ENCODE measurements at places on chromosomes 5 and 9.

- no peak for DNase-seq
Observed at GRCh38 chr9:130020618-130021017, 22.4 kb downstream of the FNBP1 start.

DNA sequence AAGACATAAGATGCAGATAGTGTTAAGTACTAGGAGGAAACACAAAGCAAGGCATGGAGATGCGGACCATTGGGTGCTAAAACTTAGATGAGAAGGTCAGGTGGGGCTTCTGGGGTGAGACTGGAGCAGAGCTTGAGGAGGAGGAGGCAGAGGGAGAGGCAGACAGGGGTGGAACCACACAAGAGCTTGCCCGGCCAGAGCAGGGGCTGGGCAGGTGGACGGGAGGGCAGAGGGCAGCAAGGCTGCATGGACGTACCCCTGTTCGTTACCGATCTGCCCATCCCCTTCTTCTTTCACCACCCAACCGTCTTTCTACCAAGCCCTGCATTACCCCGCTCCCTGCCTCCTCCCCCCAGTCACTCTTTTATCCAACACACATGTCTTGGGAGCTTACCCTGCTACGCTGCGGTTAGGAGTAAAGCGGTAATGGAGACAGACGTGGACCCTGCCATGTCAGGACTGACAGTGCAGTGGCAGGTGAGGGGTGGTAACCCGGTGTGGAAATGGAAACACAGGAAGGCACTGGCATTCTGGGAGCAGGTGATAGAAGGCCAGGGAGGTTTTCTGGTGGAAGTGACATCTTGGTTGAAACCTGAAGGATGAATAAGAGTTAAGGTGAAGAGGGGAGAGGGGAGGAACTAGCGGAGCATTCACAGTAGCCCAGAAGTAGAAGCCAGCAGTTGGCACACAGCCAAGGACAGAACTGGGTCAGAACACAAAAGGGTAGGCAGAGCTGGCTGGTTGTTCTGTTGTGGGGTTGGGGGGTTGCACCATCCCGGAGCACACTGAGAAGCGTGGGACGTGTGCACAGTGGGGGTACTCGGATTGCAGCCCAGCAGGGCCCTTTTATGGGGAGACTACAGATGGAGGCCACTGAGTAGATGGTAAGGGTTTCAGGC, 167.2 kb downstream of the CACNA1B start:
- no peak for DNase-seq

- no peak for DNase-seq
Observed at GRCh38 chr5:57325678-57326397, 152.0 kb downstream of the GPBP1 start.

GRCh38 chr9:20333991-20334390, 288.3 kb downstream of the MLLT3 start:
- peak; percentile 25 for DNase-seq

DNA sequence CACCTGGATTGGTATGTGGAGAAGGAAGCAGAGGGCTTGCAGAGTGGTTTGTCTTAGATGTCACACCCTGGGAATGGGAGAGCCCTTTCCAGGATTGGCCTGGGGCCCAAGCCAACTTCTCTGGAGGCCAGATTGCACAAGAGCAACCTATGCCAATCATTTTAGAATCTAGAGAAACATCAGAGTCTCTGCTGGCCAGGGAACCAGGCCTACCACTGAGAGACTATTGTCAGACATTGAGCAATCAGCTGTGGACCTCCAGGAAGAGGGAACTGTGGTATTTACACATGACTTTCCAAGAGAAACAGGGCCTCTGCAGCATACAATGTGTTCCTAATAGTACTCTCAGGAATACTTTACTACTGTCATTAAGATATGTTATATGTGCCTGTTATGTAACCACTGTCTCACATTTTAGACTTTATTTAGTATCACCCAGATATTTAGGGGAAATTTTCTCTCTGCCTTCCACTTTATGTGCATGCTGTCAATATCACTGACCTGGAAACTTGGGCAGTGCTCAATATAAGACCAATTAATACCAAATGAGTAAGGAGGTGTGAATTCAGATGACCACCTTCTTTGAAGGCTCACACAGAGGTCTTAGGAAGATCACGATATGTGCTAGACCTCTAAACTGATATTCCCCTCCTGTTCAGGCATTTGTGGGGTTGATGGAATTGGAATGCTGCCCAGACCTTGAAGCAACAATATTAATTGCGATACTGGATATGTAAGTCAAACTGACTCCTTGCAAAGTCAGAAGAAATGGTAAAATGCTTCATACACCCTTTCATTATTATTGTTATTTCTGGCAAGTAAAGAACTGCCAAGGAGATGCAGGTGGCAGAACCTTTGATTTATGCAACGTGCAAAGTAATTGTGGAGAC, 20.5 kb upstream of the CCL28 start:
- DNase-seq: peak; percentile 95

DNA sequence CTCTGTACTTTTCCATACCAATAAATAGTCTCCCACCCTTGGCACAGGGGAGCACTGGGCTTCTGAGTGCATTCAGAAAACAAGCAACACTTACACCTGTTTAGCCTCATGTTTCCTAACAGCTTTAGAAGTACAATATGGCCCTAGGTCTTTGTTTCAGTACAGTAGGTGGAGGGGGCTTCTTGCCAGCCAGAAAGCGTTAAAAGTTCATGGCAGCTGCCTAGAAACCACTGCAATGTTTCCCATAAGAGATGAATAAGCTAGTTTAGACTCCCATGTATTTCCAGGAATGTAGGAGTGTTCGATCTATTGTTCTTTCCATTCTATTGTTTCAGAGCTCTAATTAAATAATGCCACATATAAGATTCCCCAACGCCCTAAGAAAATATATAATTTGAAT, 444.8 kb downstream of the ARHGEF28 start:
- DNase-seq: no peak

DNA sequence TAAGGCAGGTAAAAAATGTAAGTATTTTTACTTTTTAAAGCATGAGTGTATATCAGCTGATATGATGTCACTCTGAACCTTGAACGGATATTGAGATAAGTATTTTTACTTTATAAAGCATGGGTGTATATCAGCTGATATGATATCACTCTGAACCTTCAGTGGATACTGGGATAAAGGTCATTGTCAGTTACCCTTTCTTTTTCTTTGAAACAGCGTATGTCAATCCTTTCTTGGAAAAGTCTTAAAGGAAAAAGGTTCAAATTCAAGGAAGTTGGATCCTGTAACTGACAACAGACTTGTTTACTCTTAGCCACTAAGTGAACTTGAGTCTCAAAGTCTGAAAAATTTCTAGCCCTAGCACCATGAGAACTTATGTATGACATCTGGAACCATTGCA, 61.7 kb upstream of the IFNK start:
- peak; percentile 9 for DNase-seq

GRCh38 chr5:9498541-9499497, 47.1 kb downstream of the SEMA5A start:
- DNase-seq: peak; percentile 48

GRCh38 chr9:100284247-100284646, 68.5 kb downstream of the TEX10 start:
- no peak for DNase-seq

GRCh38 chr5:57179262-57180200, 5.7 kb downstream of the GPBP1 start:
- no peak for DNase-seq

GRCh38 chr5:60147791-60148190, 254.3 kb upstream of the PDE4D start:
- DNase-seq: no peak

DNA sequence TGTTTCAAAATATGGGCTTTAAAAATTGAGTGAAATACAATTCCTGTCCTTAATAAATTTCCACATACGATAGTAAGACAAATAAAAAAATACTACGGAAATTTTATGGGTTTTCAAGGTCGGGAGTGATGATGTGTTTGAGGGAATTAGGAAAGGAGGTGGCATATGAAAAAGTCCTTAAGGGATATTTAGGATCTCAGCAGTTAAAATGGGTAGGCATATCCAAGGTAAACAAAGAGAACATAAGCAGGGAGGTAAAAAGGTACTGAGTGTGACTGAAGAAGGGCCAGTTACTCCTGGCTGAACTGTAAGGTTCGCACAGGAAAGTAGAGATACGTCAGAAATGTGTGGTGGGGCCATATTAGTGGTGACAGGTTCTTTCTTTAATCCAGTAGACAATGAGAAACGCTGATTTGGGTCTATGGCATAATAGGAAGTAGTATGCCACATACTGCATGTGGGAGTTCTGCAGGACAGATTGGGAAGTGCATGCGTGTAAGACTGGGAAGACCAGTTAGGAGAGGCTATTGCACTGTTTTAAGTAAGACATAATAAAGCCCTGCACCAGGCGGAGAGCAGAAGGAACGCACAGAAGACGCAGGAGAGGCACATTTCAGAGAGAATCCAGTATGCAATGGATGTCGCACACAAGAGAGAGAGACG, 937 bp upstream of the HMGCR start:
- DNase-seq: peak; percentile 81

- peak; percentile 62 for DNase-seq
Observed at GRCh38 chr9:109910671-109911518, 130.9 kb downstream of the PALM2AKAP2 start.

DNA sequence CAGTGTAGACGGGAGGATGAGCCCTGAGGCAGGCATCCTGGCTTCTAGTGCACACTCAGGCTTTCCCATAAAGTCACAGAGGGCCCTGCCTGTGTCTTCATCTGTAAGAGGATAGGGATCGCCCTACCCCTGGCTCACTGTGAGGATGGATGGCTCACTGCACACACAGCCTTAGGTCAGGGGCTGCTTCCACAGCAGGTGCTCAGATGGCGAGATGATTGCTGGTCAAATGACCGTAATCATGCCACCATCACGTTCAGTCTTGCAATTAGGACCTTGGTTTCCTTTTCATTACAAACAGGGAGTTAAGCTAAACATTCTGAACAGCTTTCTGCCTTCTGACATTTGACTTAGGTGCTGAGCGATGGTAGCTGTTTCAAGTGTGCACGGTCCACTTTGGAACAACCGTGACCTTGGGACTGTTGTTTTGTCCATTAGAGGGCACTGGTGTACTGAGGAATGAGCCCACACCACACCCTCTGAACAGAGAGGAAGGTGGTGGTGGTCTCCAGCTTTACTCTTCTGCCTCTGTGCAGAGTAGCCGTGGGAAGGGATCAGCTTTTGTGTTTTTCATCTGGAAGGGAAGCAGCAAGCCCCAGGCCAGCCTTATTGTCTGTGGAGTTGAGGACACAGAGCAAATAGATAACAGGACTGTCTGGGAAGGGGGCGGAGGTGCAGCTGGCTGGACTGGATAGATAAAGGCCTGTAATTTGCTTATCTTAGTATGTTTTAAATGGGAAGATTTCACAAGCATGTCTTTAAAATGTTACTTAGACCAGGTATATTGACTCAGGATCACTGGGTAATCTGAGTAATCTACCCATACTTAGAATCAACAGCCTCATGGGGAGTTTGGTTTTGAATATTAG, 183.1 kb downstream of the TRIO start:
- DNase-seq: no peak

- DNase-seq: no peak
Observed at GRCh38 chr5:170716396-170716795, 67.1 kb upstream of the GABRP start.

- peak; percentile 41 for DNase-seq
Observed at GRCh38 chr9:86069206-86069869, 30.0 kb downstream of the GOLM1 start.

- DNase-seq: no peak
Observed at GRCh38 chr9:121926351-121926801, 166.7 kb downstream of the TTLL11 start.

GRCh38 chr5:55925181-55925580, 69.6 kb downstream of the IL6ST start:
- no peak for DNase-seq

GRCh38 chr5:151038801-151039238, 18.4 kb downstream of the GPX3 start:
- no peak for DNase-seq

GRCh38 chr9:92660266-92660665, 9.7 kb downstream of the IPPK start:
- DNase-seq: no peak

DNA sequence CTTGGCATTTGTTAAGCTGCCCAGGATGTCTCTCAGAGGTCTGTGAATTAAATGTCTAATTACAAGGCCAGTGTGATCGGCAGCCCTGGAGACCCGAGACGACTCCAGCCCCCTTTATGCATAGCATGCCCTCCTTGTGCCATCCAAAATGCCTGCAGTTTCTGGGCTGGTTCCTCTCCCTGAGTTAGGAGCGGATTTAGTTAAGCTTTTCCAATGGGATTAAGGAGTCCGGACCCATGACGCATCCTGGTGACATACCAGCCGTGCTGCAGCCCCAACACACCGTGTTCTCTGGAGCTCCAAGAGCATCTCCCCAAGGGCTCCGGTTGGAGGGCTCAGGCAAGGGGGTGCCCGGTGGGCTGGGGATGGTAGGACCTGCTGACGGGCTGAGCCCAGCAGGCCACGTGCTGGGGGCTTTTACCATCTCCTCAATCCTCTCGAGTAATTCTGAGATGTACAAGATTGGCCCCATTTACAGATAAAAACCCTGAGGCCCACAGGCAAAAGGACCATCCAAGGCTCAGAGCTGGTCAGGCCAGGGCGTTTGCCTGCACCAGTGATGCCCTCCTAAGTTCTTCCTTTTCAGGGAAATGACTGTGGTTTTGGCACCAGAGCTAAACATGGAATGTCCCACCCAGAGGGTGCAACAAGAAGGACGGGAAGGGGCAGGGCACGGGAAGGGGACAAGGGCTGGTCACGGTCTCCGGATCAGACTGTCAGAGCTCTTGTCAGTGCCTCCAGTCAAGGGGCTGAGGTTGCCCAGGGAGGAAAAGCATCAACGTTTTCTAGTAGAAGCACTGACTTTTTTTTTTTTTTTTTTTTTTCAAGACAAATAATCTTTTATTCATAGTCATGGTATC, 82.6 kb upstream of the PHYKPL start:
- DNase-seq: no peak

- no peak for DNase-seq
Observed at GRCh38 chr5:50463047-50463446, 22.0 kb upstream of the EMB start.

DNA sequence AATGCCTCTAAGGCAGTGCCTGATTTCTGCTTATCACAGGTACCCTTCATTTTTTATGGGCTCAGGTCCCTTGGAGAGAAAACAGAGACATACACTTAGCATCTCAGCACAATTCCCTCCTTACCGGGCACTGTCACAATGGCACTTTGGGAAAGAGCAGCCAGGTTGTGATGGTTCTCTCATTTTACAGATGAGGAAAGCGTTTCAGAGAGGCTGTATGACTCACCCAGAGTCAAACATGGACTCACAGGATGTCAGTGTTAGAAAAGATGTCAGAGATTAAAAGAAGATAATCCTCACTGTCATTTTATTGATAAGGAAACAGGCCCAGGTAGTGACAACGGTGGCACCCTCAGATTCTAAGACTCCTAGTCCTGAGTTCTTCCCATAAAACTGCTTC, 12.0 kb upstream of the SLC31A2 start:
- no peak for DNase-seq

DNA sequence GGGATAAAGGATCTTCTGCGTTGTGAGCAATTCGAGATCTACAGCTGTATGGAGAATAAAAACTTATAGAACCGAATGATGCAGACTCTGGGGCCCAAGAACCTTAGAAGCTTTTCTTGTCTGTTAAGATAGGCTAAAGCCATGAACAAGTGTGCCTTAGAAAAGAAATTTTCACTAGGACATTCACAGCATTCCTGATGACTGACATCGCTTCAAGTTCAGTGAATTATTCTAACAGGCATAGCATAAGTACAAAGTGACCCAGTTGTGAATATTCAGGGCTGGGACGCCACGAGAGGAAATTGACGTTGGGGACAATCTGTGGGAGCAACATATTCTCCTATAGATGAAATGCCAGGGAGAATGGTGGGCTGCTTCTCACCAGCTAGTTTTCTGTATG, 32.0 kb upstream of the PANK3 start:
- DNase-seq: peak; percentile 23
